Cortex of kidney (tissue), 1 donor: ENCODE measurements at places on chromosomes 6 and 20.

DNA sequence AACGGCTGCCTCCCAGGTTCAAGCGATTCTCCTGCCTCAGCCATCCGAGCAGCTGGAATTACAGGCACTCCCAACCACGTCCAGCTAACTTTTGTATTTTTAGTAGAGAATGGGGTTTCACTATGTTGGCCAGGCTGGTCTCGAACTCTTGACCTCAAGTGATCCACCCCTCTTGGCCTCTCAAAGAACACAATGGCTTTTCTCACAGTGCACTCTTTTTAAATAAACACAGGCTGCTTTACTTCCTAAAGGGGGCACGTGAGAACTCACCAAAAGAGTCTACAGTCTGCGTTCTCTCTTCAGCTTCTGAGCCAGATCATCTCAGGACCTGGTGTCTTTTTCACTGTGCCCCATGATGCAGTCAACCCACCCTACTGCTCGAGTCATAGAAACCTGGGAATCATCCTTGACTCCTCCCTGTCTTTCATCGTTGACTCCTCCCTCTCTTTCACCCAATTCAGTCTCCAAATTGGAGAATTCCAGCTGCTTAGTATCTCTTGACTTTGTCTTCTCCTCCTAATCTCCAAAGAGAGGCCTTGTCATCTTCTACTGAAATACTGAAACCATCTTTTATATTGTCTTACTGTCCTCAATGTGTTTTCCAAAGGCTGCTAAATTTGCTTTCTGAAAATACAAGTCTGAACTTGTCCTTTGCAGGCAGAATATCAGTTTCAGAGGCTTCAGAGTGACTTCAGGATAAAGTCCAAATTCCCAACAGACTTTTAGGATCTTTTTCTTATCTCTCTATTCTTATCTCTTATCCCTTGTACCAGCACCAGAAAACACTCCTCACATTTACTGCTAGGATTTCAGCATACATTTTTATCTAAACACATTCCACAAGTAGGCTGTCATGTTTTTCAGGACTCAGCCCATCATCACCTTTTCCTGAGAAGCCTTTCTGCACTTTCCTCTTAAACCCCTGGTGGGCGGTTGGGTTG is 323.4 kb downstream of the SYNE1 start:
- no peak for DNase-seq

DNA sequence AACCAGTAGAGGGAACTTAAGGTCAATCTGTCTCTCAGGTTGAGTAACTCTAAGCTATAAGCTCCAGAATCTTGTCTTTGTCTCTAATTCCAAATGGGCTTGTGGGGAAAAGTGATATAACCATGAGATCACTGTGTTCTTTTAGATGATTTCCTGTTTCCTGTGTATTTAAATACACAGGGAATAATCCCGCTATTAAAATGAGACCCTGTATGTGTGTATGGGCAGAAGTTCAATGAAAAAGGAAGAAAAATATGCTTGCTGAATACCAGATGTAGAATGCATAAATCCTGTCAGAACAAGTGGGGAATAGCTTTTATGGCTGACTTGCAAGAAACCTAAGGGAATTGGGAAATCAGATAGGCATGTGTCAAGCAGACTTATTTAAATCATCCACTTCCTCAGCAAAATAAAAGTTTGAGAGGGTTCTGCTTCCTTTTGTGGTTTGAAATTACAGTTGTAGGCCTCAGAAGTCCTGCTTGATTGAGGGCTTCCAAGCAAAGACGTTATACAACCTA is 164.7 kb upstream of the PDE7B start:
- DNase-seq: no peak

GRCh38 chr6:11767458-11767857 is 11.1 kb downstream of the ADTRP start:
- DNase-seq: no peak

- DNase-seq: no peak
Observed at GRCh38 chr6:11700118-11700718, 78.4 kb downstream of the ADTRP start.

DNA sequence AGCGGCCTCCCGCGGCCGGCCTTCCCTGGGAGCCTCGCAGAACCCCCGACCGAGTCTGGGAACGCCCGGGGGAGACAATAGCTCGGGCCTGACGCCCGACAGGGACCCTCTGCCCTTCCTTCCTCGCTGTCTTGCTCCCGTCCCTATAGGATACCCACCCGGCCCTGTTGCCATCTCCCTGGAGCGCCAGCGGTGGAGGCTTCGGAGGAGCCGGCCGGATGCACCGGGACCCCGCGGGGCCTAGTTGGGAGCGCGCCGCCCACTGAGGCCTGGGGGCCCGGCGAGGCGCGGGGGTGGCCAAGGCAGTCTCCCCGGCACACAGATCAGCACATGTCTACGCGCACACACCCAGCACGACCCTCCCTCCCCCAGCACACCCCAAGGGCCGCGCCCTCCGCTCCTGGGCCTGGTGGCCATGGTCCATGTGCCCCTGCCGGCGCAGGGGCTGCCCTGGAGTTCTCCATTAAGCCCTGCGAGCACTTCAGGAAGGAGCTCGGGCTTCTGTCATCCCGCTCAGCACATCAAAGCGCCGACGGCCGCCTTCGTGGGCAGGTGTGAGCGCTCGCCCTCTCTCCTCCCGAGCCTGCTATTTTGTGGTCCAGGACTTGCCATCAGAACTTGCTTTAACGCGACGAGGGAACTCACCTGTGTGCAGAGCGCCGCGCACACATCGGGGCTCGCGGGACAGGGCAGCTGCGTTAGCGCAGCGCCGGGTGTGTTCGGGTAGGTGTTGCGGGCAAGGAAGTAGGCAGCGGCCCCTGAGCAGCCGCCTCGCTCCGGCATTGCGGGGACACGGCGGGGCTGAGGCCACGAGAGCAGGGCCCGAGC is 3.7 kb downstream of the FOXF2 start:
- DNase-seq: no peak

GRCh38 chr6:107750176-107750797 is 73.8 kb downstream of the SCML4 start:
- DNase-seq: no peak

GRCh38 chr6:163427498-163428254 is 13.2 kb downstream of the QKI start:
- no peak for DNase-seq

- DNase-seq: no peak
Observed at GRCh38 chr6:90910893-90911292, 324.0 kb upstream of the MAP3K7 start.

GRCh38 chr6:124780623-124781022 is 181.6 kb upstream of the RNF217 start:
- no peak for DNase-seq

- DNase-seq: no peak
Observed at GRCh38 chr6:98578016-98578415, 256.4 kb upstream of the POU3F2 start.

DNA sequence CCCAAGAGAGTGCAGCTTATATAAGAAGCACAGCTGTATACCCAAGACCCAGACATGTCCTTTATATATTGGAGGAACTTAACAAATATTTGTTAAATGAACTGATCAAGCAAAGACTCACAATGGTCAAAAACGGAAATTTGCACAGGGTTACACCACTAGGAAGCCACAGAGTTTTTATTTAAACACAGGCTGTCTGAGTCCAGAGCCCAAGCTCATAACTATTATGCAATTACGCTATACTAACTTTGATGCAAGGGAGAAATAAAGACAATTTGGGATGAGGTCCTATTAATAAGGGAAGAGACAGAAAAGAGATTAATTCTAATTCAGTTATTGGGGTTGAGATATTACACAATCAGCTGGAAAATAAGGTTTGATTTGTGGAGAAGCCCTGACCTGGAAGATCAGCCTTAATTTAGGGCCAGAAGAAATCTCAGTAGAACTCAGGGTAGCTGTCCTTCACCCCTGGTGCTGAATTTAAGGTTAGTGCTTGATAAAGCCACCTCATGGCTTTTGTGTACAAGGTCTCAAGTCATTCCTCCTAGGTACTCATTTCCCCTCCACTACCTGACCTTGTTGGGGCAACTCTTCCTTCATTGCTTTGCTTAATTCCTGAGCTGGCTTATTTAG is 10.5 kb upstream of the ZNF334 start:
- no peak for DNase-seq

- no peak for DNase-seq
Observed at GRCh38 chr6:50185006-50185405, 135.3 kb upstream of the DEFB112 start.

GRCh38 chr6:10567256-10568026 is 46.3 kb downstream of the GCNT2 start:
- DNase-seq: no peak

DNA sequence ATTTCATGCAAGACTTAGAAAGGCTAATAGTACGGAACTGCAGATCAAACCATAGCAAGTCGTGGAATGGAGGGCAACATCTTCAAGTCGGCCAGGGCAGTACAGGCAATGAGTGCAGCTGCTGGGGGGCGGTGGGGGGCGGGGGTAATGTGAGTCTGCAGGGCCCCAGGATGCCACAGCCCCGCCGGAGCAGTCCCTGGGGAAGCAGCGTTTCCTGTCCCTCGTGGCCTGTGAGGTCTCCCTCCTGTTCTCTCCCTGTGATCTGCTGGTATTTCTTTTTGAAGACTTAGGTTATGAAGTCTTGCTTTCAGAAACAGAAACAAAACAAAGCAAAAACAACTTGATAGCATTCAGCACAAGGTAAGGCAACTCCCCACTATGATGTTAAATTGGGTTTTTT is 351.9 kb downstream of the FOXA2 start:
- no peak for DNase-seq

DNA sequence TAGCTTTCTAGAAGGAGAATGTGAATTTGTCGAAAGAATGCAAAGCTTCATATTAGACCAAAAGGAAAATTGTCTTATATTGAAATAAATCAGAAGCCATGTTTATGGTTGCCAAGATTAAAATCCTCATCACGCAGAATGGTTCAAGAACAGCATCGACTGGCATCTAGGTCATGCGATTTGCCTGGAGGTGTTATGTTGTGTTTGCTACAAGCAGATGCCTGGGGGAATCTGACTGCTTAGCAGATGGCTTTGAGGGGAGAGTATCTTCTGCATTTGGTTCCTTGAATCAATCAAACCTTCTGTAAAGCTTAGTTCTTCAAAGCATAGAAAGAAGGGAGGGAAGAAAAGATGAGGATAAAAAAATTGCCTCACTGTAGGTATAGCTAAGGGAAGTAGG is 585.8 kb downstream of the QKI start:
- DNase-seq: no peak

GRCh38 chr6:144319211-144319610 is 34.1 kb downstream of the UTRN start:
- DNase-seq: no peak

DNA sequence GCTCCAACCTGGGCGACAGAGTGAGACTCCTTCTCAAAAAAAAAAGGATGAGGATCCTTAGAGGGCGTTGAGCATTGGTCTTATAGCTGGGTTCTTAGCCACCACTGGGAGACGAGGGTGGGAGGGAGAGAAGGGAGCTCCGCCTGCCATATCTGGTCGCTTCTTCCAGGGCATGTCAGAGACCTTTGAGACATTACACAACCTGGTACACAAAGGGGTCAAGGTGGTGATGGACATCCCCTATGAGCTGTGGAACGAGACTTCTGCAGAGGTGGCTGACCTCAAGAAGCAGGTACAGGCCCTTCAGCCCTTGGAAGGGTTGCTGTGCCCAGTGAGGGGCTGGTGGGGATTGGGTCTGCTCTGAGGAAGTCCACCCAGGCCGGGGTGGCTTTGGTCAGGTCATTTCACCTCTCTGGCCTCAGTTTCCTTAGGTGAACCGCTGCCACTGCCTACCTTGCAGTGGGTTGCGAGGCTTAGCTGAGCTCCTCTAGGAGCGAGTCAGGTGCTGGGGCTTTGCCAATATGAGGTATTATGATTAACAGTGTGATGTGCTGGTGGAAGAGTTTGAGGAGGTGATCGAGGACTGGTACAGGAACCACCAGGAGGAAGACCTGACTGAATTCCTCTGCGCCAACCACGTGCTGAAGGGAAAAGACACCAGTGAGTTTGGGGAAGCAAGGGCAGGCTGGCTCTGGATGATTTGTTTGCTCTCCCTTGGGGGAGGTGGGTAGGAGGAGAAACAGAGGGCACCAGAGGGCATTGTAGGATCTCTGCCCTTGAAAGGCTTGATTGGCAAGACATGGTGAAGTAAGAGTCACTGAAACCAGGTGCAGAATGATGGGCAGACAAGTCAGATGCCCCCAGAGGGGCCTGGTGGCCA is 8.5 kb downstream of the CNPY3 start:
- DNase-seq: no peak

GRCh38 chr6:23097566-23097965 is 528.2 kb downstream of the HDGFL1 start:
- DNase-seq: no peak

DNA sequence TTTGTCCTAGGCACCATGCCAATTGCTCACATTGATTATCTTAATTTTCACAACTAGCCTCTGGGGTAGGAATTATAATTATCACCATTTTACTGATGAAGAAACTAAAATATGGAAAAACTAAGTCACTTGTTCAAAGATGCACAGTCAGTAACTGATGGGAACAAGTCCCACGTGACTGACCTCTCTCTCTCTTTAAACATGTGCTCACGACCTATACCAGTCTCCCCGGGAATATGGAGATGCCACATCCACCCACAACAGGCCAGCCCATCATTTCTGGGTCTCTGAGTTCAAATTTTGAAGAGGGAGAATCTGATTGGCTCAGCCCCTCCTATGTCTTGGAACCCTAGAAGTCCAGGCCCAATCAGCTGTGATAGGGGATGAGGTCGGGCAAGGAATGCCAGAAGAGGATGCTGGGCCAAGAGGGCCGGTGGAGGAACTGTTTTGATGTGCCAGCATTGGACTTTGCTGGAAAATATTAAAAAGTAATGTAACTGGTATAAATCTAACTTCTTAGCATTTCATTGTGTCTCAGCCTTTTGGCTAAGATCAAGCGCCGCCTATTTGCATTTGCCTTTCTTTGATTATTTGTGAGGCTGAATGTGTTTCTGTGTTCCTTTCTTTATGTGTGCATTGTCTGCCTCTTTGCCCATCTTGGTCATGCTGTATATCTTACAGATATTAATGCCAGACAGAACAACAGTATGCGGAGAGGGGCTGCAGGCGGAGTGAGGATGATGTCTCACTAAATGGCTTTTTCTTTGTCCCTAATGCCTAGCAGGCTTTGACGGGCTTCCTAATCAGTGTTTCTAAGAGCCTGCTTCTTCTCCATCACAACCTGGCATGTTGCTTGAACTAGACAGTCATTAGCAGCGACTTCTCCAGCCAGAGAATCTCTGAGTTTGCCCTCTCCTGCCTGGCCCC is 126.6 kb downstream of the VEGFA start:
- no peak for DNase-seq

DNA sequence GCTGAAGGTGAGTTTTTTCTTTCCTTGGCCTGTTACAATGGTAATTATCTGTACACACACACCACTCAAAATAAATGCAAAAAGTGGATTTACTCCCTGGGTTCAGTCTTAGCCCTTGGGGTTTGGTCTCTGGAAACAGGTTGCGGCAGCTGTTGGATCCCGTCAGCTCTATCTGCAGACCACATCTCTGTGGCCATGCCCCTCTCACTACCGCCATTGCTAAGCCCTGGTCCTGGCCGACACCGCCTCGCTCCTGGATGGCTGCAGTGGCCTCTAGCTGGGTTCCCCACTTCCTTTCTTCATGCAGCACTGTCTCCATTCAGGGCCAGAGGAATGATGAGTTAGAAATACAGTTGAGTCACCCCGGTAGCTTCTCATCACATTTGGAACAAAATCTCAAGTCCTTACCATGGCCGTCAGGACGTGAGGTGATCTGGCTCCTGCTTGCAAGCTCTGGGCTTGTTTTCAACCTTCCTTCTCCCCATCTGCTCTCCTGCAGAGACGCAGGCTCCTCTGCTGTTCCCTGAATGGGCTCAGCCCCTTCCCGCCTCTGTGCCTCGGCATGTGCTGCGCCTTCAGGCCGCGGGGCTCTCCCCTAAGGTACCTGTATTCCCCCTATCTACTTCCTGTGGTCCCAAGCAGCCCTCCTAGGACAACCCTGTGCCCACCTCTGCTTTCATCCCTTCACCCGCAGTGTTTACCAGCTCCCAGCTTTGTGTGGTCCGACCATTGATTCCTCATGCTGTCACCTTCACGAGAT is 38.0 kb downstream of the EFCAB8 start:
- no peak for DNase-seq
